ENCODE measurements at places on chromosomes 1 and 21.

DNA sequence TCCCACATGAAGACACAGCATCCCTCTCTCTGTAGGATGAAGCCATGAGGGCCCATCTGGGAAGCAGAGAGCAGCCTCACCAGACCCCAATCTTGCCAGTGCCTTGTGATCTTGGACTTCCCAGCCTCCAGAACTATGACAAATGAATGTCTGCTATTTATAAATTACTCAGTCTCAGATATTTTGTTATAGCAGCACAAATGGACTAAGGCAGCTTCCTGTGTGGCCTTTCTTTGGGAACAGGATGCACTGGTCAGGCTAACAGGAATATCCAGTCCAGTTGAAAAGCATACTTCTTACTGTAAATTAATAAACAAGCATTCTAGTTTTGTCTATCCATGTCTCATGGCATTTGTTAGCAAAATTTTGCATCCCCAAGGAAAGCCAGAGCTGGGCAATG is 134.1 kb upstream of the ETV3 start:
- no peak for DNase-seq

DNA sequence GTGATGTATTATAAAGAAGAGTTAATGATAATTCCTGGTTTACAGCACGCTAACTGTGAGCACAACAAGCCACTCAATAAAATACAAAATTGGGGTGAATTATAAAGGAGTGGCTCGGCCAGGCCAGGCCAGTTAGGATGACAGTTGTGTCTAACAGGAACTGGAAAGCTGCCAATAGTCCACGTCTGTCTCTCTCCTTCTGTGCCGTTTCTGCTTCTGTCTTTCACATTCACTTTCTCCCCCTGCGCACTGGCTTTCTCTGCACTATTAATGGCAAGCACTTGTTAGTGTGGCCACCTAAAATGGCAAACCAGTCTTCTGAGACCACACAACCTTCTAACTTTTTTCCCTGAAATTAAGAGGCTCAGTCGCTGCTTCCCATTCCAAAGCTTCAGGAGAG is 394.3 kb downstream of the NTNG1 start:
- no peak for DNase-seq

GRCh38 chr1:36172983-36173382 is 17.0 kb downstream of the MAP7D1 start:
- no peak for DNase-seq

DNA sequence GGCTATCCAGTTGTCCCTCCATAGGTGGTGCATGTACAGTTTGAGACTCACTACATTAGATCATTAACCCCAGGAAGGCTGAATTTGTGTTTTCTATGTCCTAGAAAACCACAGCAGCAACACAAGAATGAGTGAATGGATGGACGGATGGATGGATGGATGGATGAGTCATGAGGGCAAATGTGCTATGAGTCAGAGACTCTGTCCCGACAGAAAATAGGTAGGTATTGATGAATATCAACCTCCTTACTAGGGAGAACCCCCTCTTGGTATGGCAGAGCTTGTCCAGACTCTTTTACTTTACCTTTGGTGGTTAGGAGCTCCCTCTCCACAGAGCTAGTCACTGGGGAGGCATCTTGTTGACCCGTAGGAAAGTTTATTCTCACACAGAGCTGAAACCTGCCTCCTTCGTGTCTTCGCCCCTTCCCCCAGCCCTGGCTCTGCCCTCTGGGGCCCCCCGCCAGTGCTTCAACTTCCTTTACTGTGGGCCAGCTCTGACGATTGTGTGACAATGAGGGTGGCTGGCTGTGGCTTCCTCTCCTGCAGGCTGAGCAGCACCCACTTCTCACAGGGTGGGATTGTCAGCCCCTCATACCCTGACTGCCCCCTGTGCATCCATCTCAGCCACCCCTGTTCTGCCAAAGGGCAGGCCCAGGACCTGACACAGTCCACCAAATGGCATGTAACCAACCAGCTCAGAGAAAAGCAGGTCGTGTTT is 145.2 kb downstream of the FOXD2 start:
- no peak for DNase-seq

GRCh38 chr1:6918925-6919511 is 133.8 kb downstream of the CAMTA1 start:
- DNase-seq, result no peak
